ENCODE measurements at places on chromosomes 13 and 19. TPM values are rescaled to one million over a fixed set of nuclear protein-coding genes. Genes with fewer than 3 reads are reported as not detected.

Gene ZNF492
- 0.22 TPM for total RNA-seq

Gene TTC9B
- not detected for total RNA-seq

Gene SERPINE3
- 0.20 TPM for total RNA-seq

Gene CEACAM4
- total RNA-seq, result not detected
